Suppressor macrophage treated with lipopolysaccharide for 1 hour (primary cell): ENCODE measurements at places on chromosomes 7 and 10.

- no peak for DNase-seq
Measured at GRCh38 chr10:74344306-74344705, 193.3 kb downstream of the ADK start.

DNA sequence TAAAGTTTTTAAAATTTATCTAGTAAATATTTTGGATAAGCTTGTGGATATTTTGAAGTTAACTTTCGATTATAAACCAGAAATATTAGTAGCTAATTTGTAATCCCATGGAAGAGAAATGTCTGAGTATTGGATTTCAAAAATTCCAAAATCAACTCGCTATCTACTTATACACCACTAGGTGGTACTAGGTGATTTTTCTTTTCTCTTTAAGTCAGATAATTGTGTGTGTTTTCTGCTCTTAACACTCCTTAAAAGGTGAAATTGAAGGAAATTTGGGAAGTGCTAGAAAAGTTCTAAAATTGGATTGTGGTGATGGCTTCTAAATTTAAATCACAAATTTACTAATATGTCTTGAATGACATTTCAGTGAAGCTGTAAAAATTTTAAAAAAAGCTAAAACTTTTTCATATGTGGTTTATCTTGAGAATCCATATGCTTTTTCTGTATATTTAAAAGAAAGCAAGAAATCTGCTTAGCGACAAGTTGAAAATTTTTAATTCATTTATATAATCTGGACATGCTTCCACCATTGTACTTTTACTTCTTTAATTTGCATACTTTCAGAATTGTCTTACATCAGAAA is 90.2 kb downstream of the IPMK start:
- DNase-seq: peak; percentile 54

DNA sequence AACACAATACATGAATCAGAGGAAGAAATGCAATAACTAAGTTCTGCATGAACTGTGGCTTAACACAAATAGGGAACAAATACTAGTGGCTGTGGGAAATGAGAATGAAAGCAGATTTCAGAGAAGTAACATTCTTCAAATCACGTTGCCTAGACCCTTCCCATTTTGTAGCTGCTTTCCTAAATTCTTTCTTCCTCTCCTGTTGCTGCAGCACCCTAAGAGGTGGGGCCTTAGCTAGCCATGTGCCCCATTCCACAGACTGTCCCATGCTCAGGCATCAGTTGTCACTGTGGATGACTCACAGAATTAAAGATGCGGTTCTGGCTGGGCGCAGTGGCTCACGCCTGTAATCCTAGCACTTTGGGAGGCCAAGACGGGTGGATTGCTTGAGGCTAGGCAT is 704.7 kb upstream of the C7orf33 start:
- peak; percentile 53 for DNase-seq

DNA sequence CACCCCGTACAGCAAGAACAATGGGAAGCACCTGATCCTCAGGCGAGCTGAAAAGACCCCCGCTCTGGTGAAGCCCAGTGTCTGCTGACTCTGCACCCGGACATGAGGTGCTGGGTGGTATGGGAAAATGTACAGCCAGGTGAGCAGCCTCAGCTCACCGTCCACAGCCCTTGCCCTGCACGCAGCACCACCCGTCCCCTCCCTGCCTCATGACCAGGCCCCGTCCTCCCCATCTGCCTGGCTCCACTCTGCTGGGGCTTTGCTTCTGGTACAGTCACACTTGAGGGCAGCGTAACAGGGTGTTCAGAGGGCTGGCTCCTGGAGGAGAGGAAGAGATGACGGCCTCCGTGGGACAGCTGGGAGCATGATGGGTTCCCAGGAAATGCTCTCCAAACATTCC is 49.1 kb downstream of the NCAPG2 start:
- DNase-seq: no peak

- peak; percentile 24 for DNase-seq
Measured at GRCh38 chr7:138170959-138171703, 94.9 kb downstream of the AKR1D1 start.

- no peak for DNase-seq
Measured at GRCh38 chr10:111379534-111380187, 302.8 kb downstream of the ADRA2A start.

- DNase-seq: no peak
Measured at GRCh38 chr7:129575699-129576098, 35.8 kb upstream of the NRF1 start.

DNA sequence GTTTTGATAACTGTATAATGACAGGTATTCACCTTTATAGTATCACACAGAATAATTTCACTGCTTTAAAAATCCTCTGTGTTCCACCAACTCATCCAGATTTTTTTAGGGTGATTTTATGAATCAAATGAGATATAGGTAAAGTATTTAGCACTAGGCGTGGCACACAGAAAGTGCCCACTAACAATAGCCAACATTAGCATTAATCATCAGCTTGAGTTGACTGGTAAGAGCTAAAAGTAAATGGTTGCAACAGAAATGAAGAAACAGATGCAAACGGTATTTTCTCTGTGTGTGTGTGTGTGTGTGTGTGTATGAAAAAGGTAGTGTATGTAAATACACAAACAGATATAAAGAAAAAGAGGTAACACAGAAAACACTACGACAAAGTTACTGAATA is 378.8 kb upstream of the ETV1 start:
- no peak for DNase-seq

GRCh38 chr10:124722798-124723783 is 21.1 kb downstream of the FAM53B start:
- DNase-seq: peak; percentile 89

GRCh38 chr10:102434394-102435132 is 2.2 kb upstream of the CUEDC2 start:
- DNase-seq: peak; percentile 83

GRCh38 chr10:72082856-72083789 is 5.2 kb downstream of the SPOCK2 start:
- no peak for DNase-seq

- DNase-seq: no peak
Measured at GRCh38 chr10:1754506-1755153, 17.3 kb upstream of the ADARB2 start.

- no peak for DNase-seq
Measured at GRCh38 chr7:24908166-24908565, 71.8 kb downstream of the OSBPL3 start.

DNA sequence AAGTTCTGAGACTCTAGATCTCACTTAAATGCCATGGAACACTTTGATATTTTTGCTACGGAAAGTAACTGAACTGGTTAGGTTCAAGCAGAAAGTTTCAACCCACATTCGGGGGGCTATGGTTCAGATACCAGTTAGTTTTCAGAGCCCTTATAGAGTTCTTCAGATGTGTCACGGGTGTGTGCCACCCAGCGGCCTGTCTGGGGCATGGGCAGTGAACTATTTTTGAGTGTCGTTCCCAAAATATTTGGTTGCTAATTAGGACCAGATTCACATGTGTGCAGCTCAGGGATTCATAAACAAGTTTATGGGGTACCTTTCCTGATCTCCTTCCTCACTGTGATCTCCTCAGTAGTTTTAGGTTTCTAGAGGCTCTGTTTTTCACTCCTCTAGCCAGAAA is 271.9 kb downstream of the C7orf25 start:
- no peak for DNase-seq

DNA sequence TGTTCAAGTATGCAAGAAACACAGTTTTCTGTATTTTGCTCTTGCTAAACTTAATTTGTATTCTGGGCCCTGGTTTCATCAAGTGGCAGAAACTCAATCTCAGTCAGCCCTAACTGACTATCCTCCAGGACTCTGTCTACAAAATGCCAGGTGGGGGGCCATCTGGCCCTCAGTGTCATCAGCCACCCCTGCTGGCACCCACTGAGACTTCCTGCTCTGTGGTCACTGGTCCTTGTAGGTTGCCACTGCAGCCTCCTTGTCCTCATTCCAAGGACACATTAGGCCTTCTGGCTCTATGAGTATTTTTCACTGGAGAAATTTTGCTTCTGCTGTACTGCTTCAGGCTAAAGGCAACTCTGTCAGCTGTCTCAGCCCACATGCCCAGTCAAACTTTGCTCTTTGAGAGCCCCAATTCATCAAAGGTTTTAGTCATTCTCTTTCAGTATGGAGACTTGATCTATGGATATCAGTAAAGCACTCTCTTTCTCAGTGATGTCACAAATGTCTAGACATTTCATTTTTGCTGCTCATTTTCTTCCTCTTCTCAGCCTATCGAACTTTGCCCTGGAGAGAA is 163.6 kb downstream of the KCND2 start:
- no peak for DNase-seq

DNA sequence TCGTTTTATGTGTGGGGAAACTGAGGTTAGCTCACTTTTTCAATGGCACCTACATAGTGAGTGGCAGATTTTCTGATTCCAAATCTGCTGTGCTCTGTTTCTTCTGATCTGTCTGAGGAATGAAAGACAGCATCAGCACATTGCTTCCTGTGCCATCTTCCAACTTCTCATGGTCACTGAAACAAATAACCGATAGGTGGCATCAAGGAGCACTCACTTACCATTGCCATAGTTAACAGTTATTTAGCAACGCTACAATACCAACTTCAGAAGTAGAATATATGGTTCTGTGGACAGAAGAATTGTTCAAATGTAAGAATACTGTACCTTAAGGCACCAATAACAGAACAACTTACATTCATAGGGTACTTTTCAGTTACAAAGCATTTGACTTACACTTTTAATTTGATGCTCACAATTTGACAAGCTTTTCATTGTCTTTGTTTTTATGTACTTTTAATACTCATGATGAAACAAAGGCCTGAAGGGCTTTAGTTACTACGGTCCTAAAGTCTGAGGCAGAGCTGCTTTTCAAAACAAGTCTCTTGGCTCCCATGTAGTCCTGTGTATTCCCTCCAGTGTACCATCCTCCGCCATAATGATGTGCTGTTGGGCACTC is 228.9 kb upstream of the TCF7L2 start:
- DNase-seq: peak; percentile 62

- no peak for DNase-seq
Measured at GRCh38 chr7:11726001-11726793, 105.8 kb downstream of the THSD7A start.

DNA sequence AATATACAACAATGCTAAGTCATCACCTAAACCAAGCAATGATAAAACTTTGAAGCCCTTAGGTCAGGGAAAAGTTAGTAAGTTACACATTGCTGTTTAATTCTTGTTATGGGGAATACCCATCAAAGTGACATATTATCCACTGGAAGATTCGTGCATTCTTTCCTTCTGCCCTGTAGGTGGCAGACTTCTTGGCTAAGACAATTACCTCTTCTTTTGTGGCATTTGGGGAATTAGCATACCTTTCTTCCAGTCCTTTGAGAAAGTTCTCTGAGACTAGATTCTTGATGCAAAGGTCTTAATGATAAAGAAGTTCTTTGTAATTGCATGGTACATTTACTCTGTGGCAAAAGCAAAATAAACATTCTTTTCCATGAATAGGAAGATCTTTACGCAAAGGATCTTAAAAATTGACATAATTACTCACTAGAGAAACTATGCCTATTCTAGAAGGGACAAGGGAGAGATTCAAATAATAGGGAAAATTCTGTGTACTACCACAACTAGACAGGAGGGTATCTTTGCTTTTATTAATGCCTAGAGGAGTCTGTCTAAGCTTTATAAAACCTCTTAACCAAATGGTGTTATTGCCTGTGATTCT is 395.9 kb downstream of the GRM8 start:
- DNase-seq: peak; percentile 34

DNA sequence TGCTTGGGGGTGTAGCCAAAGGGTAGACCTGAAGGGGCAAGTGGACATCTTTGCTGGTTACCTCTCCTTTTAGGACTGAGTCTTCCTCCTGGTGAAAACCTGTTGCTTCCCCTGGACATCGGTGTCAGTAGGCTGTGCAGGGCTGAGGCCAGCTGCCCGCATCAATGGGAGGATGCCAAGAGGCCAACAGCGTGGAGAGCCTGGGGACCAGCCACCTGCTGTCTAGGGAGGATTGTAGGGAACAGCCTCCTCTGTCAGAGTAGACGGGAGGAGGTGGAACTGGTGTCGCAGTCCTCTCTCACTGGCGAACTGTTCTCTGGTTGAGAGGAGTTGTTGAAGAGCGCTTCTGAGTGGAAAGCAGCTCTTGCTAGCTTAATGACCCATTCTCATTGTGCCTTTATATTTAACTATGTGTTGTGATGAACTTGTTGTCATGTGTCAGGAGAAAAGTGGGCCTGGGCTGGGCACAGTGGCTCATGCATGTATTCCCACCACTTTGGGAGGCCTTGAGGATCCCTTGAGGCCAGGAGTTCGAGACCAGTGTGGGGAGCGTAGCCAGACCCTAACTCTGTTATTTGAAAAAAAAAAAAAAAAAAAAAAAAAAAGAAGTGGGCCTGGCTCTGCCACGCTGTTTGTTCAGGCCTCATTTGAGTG is 1.8 kb downstream of the SUFU start:
- DNase-seq: no peak

- no peak for DNase-seq
Measured at GRCh38 chr10:93652857-93653256, 40.5 kb downstream of the PDE6C start.

- peak; percentile 58 for DNase-seq
Measured at GRCh38 chr7:102279537-102280400, 6.9 kb upstream of the SH2B2 start.

GRCh38 chr10:89554433-89554832 is 19.0 kb upstream of the SLC16A12 start:
- DNase-seq: no peak

GRCh38 chr7:38542156-38542555 is 89.0 kb downstream of the AMPH start:
- no peak for DNase-seq

GRCh38 chr10:78251016-78251385 is 217.3 kb downstream of the RPS24 start:
- DNase-seq: no peak

GRCh38 chr7:121107923-121108498 is 119.5 kb downstream of the CPED1 start:
- DNase-seq: peak; percentile 84

DNA sequence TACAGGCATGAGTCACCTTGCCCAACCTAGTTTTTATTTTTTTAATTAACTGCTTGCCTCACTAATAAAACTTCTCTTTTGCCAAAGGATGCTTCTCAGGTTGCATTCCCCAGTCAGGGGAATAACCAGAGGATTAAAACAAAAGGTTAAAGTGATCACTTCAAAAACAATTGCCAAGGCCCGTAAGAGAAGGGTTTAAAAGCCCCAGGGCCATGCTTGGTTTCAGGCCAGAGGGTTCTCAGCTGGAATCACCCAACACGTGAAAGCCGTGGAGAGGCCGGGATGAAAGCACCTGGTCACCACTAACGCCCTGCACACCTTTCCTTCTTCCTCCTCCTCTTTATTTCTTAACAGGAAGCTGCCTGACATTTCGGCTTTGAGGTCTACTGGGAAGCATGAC is 587.5 kb downstream of the PTPRN2 start:
- DNase-seq: no peak

DNA sequence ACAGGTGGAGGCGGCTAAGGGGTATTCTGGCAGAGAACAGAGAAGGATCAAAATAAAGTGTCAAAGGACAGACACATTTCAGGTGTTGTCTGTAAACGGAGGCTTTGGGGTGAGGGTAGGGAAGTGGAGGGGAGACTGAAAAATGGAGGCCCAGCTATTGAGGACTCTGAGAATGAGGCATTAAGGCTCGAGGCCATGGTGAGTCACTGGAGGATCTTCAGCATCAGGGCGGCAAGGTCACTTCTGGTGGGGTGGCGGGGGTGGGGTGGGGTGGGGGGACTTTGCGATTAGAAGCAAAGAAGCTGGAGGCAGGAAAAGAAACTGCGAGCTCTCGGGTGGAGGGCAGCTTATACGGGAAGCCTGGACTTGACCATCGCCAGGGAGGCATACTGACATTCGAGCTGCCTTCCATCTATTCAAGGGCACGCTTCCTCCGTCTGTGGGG is 58.4 kb upstream of the PCGF5 start:
- DNase-seq: peak; percentile 63
